ENCODE measurements at places on chromosomes 1 and 21. TPM values are rescaled to one million over a fixed set of nuclear protein-coding genes. Genes with fewer than 3 reads are reported as not detected.

DNA sequence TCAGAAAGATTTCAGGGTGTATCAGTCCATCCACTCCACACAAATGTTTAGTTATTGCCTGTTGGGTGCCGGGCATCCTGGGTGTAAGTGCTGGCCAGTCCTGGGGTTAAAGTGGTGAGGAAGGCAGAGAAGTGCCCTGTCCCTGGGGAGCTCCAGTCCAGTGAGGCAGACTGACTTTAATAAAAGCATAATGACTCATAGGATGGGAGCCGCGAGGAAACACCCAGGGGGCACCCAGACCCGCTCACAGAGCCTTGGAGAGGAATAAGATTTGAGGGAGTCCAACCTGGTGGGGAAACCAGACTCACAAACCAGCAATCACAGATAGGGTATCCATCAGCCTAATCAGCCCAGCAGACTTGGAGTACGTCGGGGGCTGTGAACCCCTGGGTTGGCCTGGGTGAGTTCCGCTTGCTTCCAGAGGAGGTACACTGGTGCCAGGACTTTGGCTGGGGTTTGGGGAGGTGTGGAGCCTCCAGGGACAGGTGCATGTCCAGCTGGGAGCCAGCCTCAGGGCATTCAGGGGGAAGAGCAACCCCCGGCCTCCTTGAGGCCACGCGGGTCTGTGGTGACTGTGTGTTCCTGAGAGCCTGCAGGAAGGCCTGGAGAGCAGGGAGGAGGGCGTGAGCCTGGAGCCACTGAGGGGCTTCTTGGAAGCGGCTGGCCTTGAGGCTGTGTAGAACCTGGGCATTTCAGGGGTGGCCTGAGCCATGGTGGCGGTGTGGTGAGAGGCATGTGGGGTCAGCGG lies 3.7 kb downstream of the PEAR1 start:
- DNase-seq = no peak

- no peak for DNase-seq
Measured at GRCh38 chr1:61995641-61996040, 199.0 kb upstream of the L1TD1 start.

DNA sequence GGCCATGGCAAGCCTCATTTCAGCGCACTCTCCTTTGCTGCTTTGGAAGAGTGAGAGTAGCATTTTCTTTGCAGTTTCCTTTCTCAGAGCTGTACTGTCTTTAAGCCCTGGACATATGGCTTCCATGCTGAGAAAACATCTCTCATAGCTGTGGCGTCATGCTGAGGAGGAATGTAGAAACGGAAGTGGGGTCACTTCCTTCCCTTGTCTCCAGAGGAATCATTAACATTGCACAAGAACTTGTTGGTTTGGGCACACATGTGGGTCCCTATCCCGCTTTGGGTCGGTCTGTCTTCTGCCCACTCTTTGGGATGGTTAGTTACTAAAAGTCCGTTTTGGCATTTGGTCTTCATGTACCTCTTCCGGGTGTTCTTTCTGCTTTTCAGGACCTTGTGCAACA lies 5.6 kb downstream of the MFN2 start:
- DNase-seq = no peak

GRCh38 chr1:222372221-222372620 lies 175.7 kb downstream of the HHIPL2 start:
- no peak for DNase-seq

- no peak for DNase-seq
Measured at GRCh38 chr1:205102404-205102803, 18.1 kb upstream of the TMEM81 start.

DNA sequence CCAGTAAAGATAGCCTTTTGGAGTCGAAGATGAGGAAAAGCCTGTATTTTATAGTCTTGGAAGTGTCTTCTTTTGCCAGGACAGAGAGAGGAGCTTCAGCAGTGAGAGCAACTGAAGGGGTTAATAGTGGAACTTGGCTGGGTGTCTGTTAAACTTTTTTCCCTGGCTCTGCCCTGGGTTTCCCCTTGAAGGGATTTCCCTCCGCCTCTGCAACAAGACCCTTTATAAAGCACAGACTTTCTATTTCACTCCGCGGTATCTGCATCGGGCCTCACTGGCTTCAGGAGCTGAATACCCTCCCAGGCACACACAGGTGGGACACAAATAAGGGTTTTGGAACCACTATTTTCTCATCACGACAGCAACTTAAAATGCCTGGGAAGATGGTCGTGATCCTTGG lies at the start of gene VCAM1:
Gene VCAM1, plus strand, starts transcription at position 253 of the 400 bp plus-strand sequence. Its CDS starts 119 bp downstream, at position 372.
- DNase-seq = no peak

CCDC185 gene
- polyA plus RNA-seq = 0.08 TPM
